ENCODE measurements at places on chromosomes 2 and 18.

DNA sequence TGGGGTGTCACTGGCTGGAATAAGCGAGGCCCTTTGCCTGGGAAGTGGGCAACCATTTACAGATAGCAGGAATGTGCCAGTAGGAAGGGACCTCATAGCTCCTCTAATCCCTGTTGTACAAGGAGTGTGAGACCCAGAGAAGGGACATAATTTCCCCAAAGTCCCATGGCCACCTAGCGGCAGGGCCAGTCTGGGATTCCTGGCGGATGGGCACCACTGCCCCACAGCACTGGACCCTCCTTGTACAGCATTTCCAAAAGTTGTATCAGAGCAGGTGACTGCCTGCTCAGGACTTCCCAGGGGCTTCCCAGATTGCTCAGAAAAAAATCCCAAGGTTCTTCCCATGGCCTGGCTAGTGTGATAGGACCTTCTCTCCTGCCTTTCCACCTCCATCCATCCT lies 185.8 kb downstream of the GLI2 start:
- no peak for DNase-seq

DNA sequence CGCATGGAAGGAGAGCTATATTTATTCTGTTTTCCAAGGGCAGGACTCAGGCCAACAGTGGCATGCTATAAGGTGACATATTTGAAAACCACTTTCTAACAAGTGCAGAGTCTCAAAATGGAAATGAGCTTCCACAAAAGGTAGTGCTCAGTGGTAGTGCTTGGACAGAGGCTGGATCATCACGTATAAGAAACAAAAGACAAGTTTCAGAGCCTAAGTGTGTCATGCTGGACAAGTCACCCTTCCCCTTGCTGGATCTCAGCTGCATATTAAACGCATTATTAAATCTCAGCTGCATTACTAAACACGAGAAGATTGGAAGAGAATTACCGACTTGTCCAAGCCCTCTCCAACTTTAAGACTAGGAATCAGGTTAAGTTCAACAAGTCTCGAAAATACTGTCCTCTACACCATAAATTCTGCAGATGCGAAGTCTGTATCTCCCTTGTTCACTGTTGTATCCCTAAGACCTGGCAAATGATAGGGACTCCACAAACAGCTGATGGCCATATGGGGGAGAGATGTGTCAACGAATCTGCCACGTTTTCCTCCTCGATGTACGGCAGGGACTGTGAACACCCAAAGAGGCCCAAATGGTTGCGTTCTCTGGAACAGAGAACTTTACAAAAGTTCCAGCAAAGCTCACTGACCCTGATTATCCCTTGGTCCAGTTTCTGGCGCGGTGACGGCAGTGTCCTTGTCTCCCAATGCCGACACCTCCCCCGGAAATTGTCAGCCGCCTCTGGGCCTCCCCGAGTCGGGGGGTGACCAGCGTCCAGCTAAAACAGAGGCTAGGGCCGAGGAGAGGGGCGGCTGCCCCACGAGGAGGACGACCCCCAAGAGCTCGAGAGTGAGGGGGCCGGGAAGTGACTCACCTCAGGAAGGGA lies 611 bp downstream of the NOL10 start:
- DNase-seq: no peak

GRCh38 chr18:76496194-76496890 lies 1.3 kb upstream of the ZNF516 start:
- DNase-seq: peak; percentile 14

GRCh38 chr2:161844822-161845221 lies 220.6 kb downstream of the SLC4A10 start:
- no peak for DNase-seq

- no peak for DNase-seq
Measured at GRCh38 chr2:76749858-76750257, 772.3 kb downstream of the LRRTM4 start.

- no peak for DNase-seq
Measured at GRCh38 chr2:108949316-108950239, 39.4 kb downstream of the EDAR start.

DNA sequence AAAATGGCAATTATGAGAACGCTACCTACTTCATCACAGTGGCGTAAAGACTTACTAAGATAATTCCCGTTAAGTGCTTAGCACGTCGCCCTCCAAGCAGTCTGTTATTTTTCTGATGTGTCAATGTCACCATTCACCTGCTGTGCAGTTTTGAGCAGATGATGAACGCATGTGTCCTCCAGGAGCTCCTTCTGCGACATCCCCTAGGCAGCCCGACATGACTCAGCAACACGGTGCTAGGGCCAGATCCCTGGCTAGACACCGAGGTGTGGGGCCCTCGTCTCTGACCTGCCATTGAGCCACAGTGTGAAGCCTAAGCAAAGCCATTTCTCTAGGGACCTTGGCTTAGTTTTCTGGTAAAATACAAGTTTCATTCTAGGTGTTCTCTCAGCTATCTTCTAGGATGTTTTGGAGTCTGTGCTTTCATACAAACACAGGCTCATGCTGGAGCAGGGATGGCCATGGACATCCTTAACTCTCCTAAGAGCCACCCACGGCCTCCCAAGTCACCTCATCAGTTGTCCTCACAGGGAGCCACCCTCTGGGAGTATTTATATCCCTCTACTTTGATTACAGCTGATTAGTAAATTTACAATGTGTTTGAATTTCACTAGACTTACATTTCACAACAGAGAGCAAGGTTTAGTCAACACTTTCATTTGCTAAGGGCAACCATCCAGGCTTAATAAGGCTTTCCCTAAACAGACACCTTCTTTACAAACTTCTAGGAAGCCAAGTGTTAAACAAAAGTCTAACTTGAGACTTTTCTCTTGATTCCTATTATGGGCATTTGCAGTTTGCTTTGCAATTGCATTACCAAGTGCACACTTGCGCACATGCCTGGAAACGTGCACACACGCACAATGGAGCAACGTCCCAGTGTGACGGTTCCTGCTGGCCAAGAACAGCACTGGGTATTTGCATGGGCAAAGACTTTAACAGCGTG lies 376.8 kb upstream of the ID2 start:
- DNase-seq: no peak

DNA sequence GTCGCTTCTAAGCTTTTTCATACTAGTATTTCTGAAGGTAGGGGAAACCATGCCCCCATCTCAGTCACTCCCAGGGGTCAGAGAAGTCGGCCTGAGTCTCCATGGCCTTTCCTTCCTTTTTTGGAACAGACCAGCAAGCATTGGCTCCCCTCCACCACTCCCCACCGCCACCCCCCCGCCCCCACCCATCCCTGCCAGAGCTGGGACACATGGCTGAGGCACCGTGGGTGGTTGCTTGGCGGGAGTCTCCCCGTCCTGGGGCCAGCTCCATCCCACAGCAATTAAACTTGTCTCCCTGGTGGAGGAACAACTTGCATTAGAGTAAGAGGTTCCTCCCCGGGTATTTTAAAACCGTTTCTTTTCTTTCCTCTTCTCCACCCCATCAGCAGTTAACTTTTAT lies 100.8 kb upstream of the TFPI start:
- no peak for DNase-seq

DNA sequence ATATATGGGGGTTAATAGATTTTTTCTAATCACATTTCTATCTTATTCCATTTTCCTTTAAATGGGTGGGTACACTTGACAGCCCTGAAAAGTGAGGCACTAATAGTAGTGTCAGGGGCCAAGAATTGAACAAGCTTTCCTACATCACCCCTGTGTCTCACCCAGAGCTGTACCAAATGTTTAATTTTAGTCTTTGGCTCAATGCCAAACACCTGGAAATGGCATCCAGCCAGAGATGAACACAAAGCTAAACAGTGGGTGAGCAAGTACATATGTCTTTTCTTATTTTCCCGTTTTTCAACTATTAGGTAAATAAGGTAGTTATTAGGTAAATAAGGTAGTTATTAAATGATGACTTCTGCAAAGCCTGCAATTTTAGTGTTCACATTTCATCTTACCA lies 276.3 kb upstream of the ERBB4 start:
- DNase-seq: no peak

- no peak for DNase-seq
Measured at GRCh38 chr2:9803023-9803805, 40.1 kb upstream of the TAF1B start.

DNA sequence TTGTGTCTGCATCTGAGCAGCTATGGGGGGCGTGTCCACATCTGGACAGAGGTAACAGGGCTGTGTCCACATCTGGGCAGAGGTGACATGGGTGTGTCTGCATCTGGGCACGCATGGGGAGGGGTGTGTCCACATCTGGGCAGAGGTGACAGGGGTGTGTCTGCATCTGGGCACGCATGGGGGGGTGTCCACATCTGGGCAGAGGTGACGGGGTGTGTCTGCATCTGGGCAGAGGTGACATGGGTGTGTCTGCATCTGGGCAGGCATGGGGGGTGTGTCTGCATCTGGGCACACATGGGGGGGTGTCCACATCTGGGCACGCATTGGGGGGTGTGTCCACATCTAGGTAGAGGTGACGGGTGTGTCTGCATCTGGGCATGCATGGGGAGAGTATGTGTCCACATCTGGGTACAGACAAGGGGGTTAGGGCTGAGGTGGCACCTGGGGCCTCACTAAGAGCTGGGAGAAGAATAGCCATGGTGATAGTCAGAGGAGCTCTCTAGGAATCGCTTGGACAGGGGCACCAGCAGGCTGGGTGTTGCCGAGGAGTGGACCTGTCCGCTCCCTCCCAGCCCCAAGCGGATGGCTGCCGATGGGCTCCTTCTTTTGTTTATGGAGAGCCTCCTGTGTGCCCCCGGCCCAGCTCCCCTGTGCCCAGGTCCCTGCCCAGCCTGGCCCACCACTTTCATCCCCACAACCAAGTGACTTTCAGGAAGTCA lies 177.8 kb downstream of the EIPR1 start:
- DNase-seq: no peak

DNA sequence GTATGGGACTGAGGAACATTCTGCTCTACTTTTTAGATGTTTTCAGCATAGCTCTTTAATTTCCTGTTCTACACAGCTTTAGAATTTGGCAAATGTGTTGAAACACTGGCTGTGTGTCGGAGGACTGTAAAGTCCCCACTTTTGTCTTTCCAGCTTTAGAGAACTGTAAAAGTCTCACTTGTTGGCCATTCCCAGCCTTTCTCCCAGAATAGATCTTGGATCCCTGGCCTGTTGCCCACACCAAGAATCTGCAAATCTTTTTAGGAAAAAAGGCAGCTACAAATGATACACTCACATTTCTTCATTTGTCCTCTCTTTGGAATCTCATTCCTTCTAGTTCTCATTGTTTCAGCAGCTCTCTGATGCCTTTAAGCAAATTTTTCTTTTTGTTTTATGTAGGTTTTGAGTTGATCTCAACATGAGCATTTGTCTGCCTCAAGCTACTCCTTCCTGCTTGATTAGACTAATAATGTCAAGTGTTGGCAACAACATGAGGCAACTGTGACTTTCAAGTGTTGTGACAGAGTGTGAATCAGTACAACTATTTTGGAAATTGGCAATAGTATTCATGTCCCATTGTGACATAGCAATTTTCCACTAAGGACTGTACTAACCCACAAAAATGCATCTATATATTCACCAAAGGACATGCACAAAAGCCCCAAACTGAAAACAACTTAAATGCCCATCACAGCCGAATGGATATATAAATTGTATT lies 610.8 kb downstream of the EPHA4 start:
- no peak for DNase-seq

DNA sequence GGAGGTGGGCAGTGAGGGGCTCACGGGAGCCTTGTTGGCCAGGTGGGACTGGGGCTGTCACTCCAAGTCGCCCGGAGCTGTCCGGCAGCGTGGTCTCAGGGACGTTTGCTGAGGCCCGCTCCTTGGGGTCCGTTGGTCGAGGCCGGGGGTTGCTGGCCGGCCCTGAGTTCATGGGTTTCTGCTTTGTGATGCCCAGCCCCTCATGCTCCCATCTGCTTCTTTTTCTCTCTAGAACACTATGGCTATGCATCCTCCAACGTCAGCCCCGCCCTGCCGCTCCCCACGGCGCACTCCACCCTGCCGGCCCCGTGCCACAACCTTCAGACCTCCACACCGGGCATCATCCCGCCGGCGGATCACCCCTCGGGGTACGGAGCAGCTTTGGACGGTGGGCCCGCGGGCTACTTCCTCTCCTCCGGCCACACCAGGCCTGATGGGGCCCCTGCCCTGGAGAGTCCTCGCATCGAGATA lies 14.5 kb downstream of the NFATC1 start:
- no peak for DNase-seq

- no peak for DNase-seq
Measured at GRCh38 chr2:203599509-203599908, 64.4 kb upstream of the RAPH1 start.

DNA sequence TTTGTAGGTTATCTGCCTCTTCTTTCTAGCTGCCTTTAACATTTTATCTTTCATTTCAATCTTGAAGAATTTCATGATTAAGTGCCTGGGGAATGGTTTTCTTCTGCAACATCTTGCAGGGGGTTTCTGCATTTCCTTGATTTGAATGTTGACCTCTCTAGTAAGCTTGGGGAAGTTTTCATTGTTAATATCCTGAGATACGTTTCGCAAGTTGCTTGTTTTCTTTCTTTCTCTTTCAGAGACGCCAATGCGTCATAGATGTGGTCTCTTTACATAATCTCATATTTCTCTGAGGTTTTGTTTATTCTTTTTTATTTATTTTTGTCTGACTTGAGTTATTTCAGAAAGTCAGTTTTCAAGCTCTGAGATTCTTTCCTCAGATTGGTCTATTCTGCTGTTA lies 225.7 kb downstream of the XIRP2 start:
- DNase-seq: no peak

- DNase-seq: no peak
Measured at GRCh38 chr2:178306352-178307073, 112.2 kb downstream of the OSBPL6 start.
